Stimulated activated CD4-positive, alpha-beta T cell treated with anti-CD3 and anti-CD28 coated beads, Interleukin-1b, Interleukin-23, amount 100 ng/mL, for 1 hour (primary cell): ENCODE measurements at places on chromosomes 2 and 18.

- DNase-seq: no peak
Observed at GRCh38 chr2:217733461-217733860, 269.3 kb downstream of the TNS1 start.

DNA sequence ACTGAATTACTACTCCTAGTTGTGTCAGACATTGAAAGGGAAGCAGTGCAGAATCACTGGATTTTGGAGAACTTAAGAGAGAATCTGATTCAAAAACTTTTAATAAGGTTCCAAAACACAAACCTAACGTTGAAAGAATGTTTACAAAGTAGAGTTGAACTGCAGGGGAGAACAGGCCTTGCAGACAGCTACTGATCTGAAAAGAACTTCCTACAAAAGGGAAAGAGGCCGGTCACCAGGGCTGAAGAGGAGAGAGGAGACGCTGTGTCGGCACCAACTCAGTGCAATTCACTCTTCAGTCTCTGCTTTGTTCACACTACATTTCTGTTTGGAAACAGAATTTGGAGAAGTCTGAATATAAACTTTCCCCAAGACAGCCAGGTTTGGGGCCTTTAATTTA is 124.0 kb downstream of the GAREM1 start:
- DNase-seq: no peak

- no peak for DNase-seq
Observed at GRCh38 chr18:55863876-55864275, 275.9 kb upstream of the TCF4 start.

DNA sequence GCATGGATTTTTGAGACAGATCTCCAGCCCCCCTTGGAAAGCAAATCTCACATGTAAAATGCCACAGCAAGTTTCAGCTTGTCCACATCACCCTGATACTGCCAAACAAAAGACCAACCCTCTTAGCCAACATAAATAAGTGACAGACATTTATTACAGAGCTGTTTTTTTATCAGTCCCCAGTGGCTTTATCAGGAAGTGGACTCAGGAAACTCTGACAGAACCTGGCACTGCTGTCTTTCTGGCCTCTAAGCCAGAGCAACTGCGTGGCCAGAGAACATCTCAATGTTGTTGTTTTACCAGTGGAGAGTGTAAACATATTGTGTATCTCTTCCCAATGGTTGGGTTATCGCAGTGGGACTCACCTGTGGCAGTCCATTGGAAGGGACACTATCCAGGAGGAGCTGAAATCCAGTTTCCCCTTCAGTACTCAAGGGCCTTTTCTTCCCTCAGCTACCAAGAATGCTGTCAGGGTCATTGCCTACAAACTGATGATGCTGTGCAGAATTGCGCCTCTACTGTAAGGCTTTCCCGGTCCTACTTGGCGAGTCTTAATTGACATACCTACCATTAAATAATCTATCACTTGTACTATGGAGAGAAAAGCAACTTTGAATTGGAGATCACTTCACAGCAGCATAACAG is 22.0 kb downstream of the SLC14A1 start:
- DNase-seq: no peak

DNA sequence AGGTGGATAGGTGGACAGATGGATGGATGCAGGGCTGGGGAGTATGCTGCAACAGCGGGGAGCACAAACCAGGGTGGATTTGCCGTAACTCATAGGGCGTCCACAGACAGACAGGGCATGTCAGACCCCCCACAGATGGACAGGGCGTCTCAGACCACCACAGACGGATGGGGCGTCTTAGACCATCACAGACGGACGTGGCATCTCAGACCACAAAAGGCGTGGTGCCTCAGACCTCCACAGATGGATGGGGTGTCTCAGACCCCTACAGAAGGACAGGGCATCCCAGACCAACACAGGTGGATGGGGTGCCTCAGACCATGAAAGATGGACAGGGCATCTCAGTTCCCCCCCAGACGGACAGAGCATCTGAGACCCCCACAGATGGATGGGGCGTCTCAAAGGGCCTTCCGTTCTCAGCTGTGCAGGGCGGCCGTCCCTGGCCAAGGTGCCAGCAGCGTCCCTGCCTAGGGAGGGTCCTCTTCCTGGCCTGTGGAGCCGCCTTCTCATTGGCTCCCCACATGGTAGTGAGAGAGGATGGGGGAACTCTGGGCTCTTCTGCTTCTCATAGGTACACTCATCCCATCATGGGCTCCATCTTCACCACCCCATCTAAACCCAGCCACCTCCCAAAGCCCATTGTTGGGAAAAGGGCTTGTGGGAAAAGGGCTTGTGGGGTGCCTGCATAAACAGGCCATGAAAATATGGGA is 2.1 kb downstream of the ANKMY1 start:
- DNase-seq: no peak

- no peak for DNase-seq
Observed at GRCh38 chr2:232592772-232593395, 40.5 kb upstream of the EFHD1 start.

GRCh38 chr18:13328213-13328612 is 109.7 kb downstream of the LDLRAD4 start:
- no peak for DNase-seq

- DNase-seq: no peak
Observed at GRCh38 chr18:29041976-29042375, 865.0 kb upstream of the CDH2 start.

GRCh38 chr2:53631313-53632125 is 136.1 kb upstream of the CHAC2 start:
- no peak for DNase-seq

GRCh38 chr18:805008-805754 is 6.9 kb downstream of the YES1 start:
- no peak for DNase-seq

GRCh38 chr2:42835577-42836371 is 43.4 kb upstream of the HAAO start:
- DNase-seq: no peak

DNA sequence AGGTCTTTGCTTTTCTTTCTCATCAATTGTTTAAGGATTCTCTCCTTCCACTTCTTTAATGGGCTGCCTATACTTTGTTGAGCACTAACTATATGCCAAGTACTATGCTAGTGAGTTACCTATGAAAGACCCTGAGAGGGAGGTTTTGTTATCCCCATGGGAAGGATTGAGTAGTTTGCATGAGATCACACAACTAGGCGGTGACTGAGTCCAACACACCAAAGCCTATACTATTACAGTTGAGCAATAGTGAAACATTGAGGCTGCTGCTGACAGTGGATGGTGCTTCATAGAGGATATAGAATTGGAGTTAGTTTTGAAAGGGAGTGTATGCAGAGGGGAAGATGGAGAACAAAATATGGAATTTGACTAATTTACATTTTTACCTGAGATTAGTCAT is 15.8 kb downstream of the NABP1 start:
- DNase-seq: no peak

GRCh38 chr2:6564326-6564725 is 301.4 kb downstream of the CMPK2 start:
- DNase-seq: no peak

GRCh38 chr2:209872675-209873074 is 101.0 kb downstream of the UNC80 start:
- no peak for DNase-seq

DNA sequence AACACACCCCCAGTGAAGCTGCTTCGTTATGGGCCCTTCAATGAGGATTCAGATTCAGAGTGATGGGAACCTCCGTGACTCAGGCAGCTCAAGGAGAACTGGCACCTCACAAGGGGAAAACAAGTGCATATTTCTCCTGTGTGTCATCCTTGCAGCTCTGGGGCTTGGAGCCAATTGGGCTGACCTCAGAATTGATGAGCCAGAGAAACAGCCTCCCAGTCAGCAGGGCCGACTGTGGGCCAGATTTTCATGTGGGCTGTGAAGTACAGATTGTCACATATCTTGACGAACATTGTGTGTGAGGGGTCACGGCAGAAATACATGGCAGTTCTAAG is 189.6 kb upstream of the SP5 start:
- DNase-seq: no peak

DNA sequence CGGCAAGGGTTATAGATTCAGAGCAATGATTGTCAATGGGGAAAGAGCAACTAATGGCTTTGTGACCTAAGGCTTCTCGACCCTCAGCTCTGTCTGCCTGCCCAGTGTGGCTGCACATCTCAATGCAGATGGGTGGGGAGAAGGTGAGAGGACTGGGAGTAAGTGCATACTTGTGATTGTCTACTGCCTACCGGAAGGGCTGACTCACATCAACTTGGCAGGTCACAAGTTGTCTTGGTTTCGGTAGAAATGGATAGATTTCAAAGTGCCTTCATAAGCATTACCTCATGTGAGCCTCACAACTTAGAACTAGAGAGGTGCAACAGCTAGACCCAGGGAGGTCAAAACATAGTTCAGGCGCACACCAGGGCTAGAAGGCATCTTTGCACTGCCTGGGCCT is 29.4 kb downstream of the STAT1 start:
- DNase-seq: no peak

GRCh38 chr2:164984428-164984827 is 29.1 kb upstream of the SLC38A11 start:
- no peak for DNase-seq

- DNase-seq: no peak
Observed at GRCh38 chr2:219631406-219631891, 4.0 kb downstream of the SLC4A3 start.

GRCh38 chr2:72148003-72148836 is 558 bp upstream of the CYP26B1 start:
- DNase-seq: no peak

DNA sequence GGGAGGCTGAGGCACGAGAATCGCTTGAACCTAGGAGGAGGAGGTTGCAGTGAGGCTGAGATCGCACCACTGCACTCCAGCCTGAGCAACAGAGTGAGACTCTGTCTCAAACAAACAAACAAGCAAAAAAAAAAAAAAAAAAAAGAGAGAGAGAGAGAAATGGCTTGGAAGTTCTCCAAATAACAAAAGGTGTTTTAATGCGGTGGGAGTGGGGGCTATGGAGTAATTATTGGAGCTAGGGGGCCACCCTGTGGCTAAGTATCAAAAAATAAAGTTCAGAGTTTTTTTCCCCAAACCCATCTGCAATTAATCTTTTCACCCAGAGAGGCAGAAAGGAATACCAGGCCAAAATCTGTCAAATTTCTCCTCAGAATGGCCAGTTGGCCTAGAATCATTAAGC is 23.0 kb upstream of the CEP68 start:
- no peak for DNase-seq

GRCh38 chr18:2687390-2688001 is 32.0 kb downstream of the SMCHD1 start:
- DNase-seq: no peak

DNA sequence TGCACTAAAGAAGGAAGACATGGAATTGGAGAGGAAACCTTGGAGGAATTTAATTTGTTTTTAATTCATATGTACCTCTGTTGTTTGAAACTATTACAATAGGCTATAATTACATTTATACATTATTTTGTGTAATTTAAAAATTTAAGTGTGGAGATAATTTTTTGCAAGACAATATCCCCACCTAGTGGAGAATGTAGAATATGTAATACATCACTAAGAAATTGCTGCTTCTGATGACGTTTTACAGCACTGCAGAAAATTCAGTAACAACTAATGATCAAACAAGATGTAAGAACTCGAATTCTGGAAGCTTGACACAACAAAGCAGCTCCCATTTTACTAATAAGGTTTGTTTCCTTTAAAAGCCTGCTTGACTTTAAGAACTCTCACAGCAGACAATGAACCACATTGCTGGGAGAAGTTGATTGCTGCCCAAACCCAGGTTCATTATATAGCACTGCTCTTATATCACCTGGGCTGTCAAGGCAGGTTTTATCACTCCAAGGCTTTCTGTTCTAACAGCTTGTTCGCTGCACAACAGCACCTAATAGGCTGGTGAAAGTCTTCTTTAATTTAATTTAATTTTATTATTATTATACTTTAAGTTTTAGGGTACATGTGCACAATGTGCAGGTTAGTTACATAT is 53.4 kb downstream of the THADA start:
- DNase-seq: no peak

- DNase-seq: no peak
Observed at GRCh38 chr2:42360493-42360889, 526 bp downstream of the COX7A2L start.

DNA sequence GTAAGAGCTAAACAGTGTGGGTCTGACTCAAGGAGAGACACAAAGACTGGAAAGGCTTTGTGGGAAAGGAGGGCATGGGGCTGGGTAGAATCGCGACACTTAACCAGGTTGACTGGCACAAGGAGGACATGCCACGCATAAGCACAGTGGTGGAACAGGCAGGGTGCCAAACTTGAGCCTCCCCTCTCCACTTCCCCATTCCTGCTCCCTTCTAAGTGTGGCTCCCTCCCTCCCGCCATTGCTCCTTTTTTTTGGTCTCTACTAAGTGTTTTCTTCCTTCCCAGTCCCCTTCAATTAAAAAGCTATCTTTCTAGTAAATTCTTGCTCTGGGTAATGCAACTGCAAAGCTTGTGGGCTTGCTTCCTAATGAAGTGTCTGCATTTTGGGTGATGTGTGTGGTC is 40.3 kb upstream of the ZFP36L2 start:
- DNase-seq: no peak

DNA sequence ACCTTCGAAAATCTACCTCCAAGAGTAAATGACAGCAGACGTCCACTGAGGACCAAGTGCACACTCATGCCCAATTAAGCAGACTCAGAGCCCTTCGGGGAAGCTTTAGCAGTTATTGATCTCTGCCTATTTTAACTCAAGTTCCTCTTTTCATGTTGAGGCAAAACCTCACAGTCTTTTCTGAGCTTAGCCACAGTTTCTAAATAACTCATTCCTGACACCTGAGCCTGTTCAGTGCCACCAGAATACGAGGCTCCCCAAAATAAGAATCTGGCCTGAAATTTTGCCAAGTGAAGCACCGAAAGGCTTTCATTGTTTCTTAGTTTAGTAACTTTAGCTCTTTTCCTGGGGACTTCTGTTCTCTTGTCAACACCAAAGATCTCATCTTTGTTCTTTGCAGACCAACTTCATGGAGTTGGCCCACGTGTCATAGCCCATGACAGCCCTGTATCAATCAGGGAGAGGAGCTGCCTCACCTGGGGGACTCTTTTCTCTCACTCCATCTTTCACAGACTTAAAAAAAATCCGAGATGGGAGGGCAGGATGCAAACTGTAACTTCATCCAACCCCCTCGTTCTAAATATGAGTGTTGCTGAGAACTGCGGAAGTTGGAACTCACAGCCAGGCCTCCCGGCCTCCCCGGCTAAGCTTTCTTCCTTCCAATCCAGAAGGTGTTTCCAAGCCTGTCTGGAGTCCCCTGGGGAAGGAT is 22.2 kb downstream of the INPP5D start:
- DNase-seq: no peak

GRCh38 chr18:76275727-76276313 is 219.2 kb downstream of the ZNF516 start:
- no peak for DNase-seq

GRCh38 chr2:149080099-149080498 is 41.6 kb downstream of the LYPD6B start:
- DNase-seq: no peak

- no peak for DNase-seq
Observed at GRCh38 chr2:191976436-191976835, 129.5 kb upstream of the CAVIN2 start.

GRCh38 chr2:147368306-147368705 is 476.5 kb upstream of the ACVR2A start:
- no peak for DNase-seq
